Thyroid gland (tissue), 4 donors: ENCODE measurements at places on chromosomes 7 and 10.

GRCh38 chr7:37040330-37040729 lies 316.0 kb upstream of the AOAH start:
- no peaks in the 10 kb centered on the region for H3K4me1 ChIP-seq
- no peaks in the 10 kb centered on the region for H3K27me3 ChIP-seq
- no peak overlapping the region for H3K4me3 ChIP-seq
- no peak for DNase-seq
- H3K36me3 ChIP-seq: no peaks in the 10 kb centered on the region
- no peak overlapping the region for H3K27ac ChIP-seq

- H3K27me3 ChIP-seq: no peaks in the 10 kb centered on the region
- DNase-seq: no peak
- H3K4me1 ChIP-seq: no peaks in the 10 kb centered on the region
- H3K4me3 ChIP-seq: no peak overlapping the region
- no peaks in the 10 kb centered on the region for H3K36me3 ChIP-seq
- no peak overlapping the region for H3K27ac ChIP-seq
Observed at GRCh38 chr7:87100326-87100725, 40.9 kb upstream of the ELAPOR2 start.

GRCh38 chr7:156004265-156005201 lies 192.3 kb upstream of the SHH start:
- no peaks in the 10 kb centered on the region for H3K36me3 ChIP-seq
- H3K4me3 ChIP-seq: no peak overlapping the region
- no peak overlapping the region for H3K27ac ChIP-seq

GRCh38 chr10:113518816-113519591 lies 33.8 kb upstream of the HABP2 start:
- no peak overlapping the region for H3K4me3 ChIP-seq
- H3K27ac ChIP-seq: no peak overlapping the region
- H3K36me3 ChIP-seq: no peaks in the 10 kb centered on the region
- peaks cover 3% of the 10 kb centered on the region for H3K4me1 ChIP-seq
- DNase-seq: no peak

DNA sequence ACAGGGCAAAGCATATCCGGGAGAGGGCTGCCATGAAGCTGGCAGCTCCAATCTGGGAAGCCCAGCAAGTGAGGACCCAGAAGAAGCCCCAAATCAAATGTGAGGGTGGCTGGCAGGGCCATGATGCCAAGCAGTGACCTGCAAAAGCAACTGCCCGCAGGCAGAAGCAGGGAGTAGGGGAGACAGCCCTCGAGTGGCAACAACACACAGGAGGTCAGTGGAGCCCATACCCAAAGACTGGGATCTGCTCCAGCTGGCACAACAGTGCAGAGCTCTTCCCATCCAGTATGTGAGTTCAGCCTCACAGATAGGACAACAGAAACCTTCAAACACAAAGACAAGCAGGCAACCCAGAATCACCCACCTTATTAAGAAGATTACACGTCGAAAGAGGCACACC lies 45.0 kb downstream of the GRID1 start:
- H3K36me3 ChIP-seq: no peaks in the 10 kb centered on the region
- peak overlapping the region; percentile 3 for H3K27ac ChIP-seq
- H3K27me3 ChIP-seq: no peaks in the 10 kb centered on the region
- H3K4me3 ChIP-seq: no peak overlapping the region
- DNase-seq: peak; percentile 81

- H3K27me3 ChIP-seq: no peaks in the 10 kb centered on the region
- no peaks in the 10 kb centered on the region for H3K36me3 ChIP-seq
- H3K4me1 ChIP-seq: no peaks in the 10 kb centered on the region
- H3K27ac ChIP-seq: no peak overlapping the region
- no peak for DNase-seq
- no peak overlapping the region for H3K4me3 ChIP-seq
Observed at GRCh38 chr10:119705434-119705831, 20.4 kb upstream of the INPP5F start.

DNA sequence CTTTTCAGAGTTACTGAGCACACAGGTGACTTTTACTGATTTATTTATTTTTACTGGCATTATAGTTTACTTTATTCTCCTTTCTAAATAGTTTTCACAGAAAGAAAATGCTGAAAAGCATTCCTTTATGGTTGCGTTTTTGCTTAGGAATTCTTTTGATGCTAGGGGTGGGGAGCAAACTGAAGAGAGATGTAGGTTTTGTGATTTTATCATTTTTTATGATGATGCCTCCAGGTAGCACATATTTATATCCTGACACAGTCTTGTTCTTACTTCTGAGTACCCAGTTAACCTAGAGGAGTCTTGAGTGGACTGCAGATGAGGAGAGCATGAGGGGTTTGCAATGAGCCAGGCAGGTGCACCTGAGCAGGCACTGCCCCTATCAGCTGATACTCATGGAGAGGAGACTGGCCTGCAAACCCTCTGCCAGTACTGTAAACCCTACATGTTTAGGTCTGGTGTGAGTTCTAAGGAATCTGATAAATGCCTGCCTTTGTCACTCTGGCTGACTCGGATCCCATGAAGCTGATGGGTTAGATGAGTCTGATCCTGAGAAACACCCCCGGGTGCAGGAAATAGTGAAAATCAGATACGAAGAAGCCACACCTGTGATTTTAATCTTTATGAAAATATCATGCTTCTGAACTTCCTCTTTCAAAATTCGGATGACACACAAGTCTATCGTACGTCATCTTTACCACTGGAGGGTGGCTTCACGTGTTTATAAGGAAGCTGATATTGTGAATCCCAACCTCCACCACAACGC lies 302.9 kb downstream of the WDR37 start:
- no peaks in the 10 kb centered on the region for H3K27me3 ChIP-seq
- H3K4me1 ChIP-seq: no peaks in the 10 kb centered on the region
- DNase-seq: no peak
- H3K36me3 ChIP-seq: no peaks in the 10 kb centered on the region

GRCh38 chr10:117215079-117215478 lies 17.8 kb downstream of the KCNK18 start:
- DNase-seq: no peak
- H3K27me3 ChIP-seq: no peaks in the 10 kb centered on the region
- H3K4me1 ChIP-seq: peaks cover 12% of the 10 kb centered on the region
- no peak overlapping the region for H3K4me3 ChIP-seq
- H3K27ac ChIP-seq: no peak overlapping the region

DNA sequence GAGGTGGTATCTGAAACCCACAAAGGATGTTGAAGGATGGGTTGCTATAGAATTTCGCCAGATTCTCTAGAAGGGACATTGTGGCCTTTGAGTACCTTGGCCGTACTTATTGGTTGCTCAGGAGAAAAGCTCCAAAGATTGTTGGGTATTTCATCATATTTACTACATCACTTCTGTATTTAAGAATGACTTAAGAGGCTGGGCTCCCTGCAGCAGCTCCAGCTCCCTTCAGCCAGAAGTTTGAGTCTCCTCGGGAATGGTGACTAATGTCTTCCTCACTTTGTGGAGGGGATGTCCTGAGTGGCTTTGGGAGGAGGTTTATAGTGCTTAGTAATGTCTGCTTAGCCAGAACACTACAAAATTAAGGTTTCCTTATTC lies 18.1 kb downstream of the MINDY4 start:
- peaks cover 15% of the 10 kb centered on the region for H3K36me3 ChIP-seq
- peak overlapping the region; percentile 28 for H3K27ac ChIP-seq
- H3K27me3 ChIP-seq: no peaks in the 10 kb centered on the region
- H3K4me1 ChIP-seq: peaks cover 25% of the 10 kb centered on the region
- no peak overlapping the region for H3K4me3 ChIP-seq
- DNase-seq: no peak

DNA sequence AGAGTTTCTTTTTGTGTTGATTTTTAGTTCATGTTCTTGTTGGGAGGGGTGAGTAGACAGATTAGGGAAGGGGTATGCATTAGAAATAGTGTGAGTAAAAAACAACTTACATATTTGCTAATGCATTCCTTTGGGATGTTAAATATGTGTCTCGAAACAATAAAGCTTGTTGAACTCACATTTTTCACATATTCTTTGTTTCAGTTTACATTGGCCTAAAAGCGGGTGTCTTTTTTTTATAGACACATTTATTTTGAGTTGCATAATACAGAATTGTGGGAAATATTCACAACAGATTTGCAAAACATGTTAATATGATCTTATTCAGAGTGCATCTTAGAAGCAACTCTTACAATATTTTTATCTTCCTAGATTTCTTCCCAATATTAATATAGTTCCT lies 337.5 kb upstream of the CNTNAP2 start:
- DNase-seq: no peak
- H3K27ac ChIP-seq: no peak overlapping the region
- H3K27me3 ChIP-seq: no peaks in the 10 kb centered on the region
- H3K4me3 ChIP-seq: no peak overlapping the region
- no peaks in the 10 kb centered on the region for H3K36me3 ChIP-seq
- no peaks in the 10 kb centered on the region for H3K4me1 ChIP-seq

DNA sequence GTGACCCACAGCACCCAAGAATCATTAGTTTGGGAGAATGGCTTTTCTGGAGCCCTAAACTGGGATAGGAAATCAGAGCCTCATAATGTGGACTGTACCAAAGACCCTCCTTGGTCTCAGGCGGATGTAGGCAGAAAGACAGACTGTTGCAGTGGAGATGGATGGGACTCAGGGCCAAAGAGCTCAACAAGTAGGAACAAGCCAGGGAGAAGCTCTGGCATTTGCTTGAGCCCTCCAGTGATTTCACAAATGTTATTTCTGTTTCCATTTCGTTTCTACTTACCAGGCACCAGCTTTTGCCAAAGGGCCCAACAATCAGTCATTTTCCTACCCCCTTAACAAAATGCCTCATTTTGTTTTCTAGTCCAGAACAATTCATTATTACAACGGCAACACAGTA lies 762.7 kb downstream of the KCNMA1 start:
- H3K27ac ChIP-seq: no peak overlapping the region
- no peaks in the 10 kb centered on the region for H3K36me3 ChIP-seq

DNA sequence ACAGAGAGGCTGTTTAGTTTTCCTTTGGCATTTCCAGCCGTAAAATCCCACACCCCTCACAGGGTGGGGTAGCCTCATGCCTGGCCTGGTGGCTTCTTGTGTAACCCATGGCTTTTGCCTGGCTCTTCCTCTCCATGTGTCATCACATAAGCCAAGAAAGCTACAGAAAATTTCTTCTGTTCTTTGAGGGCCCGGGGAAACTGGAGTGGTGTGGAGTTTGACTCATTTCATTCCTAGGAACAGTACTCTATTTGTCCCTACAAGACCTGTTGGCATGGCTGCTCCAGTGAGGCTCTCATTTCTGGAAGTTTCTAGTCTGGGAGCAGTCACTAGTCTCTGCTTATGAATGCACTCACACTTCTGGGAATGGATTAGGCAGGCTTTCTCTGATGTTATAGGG lies 523.9 kb downstream of the SUGCT start:
- no peak overlapping the region for H3K4me3 ChIP-seq
- DNase-seq: no peak
- no peaks in the 10 kb centered on the region for H3K36me3 ChIP-seq
- H3K27me3 ChIP-seq: no peaks in the 10 kb centered on the region
- H3K4me1 ChIP-seq: no peaks in the 10 kb centered on the region
- no peak overlapping the region for H3K27ac ChIP-seq

GRCh38 chr7:68691261-68692216 lies 906.7 kb upstream of the AUTS2 start:
- H3K4me3 ChIP-seq: no peak overlapping the region
- no peak for DNase-seq
- H3K27me3 ChIP-seq: no peaks in the 10 kb centered on the region
- H3K27ac ChIP-seq: no peak overlapping the region
- H3K4me1 ChIP-seq: no peaks in the 10 kb centered on the region

- H3K36me3 ChIP-seq: no peaks in the 10 kb centered on the region
- DNase-seq: no peak
- no peaks in the 10 kb centered on the region for H3K4me1 ChIP-seq
- no peak overlapping the region for H3K4me3 ChIP-seq
- no peaks in the 10 kb centered on the region for H3K27me3 ChIP-seq
Observed at GRCh38 chr7:67955061-67955460, 958.4 kb downstream of the TYW1 start.

- no peak overlapping the region for H3K4me3 ChIP-seq
- H3K36me3 ChIP-seq: no peaks in the 10 kb centered on the region
- peak overlapping the region; percentile 70 for H3K27ac ChIP-seq
- peaks cover 19% of the 10 kb centered on the region for H3K4me1 ChIP-seq
- no peaks in the 10 kb centered on the region for H3K27me3 ChIP-seq
- peak; percentile 17 for DNase-seq
Observed at GRCh38 chr7:43072530-43072929, 39.9 kb upstream of the HECW1 start.

DNA sequence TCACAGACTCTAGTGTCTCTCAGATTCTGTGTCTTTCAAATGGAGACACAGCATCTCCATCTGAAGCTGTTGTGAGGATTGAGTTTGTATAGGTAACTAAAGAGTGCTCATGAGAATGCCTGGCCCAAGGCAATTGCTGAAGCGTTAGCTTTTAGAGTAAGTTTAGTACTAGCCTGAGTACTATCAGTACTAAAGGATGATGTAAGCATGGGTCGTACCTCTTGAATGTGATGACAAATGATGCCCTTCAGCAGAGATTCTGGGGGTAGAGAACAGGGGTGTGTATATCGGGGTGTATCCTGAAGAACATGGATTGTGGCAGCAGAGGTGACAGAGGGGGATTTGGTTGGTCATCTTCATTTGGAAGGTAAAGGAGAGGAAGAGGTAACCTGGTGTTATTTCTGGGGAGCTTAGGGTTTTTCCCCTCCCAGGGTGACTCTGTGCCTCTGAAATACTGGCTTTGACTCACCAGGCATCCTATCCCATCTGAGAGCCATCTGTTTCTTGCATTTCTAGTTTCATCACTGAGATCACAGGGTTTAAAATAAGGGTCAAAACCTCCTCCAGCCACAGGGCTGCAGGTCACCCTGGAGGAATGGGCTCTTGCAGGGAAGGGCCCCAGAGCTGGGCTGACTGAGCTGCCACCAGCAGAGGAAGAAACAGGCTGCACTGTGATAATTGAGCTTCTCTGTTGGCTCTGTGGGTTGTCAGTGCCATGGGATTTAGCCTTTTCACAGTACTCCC lies 756.0 kb downstream of the KCNMA1 start:
- no peak overlapping the region for H3K4me3 ChIP-seq
- no peaks in the 10 kb centered on the region for H3K36me3 ChIP-seq
- DNase-seq: no peak
- H3K4me1 ChIP-seq: no peaks in the 10 kb centered on the region

DNA sequence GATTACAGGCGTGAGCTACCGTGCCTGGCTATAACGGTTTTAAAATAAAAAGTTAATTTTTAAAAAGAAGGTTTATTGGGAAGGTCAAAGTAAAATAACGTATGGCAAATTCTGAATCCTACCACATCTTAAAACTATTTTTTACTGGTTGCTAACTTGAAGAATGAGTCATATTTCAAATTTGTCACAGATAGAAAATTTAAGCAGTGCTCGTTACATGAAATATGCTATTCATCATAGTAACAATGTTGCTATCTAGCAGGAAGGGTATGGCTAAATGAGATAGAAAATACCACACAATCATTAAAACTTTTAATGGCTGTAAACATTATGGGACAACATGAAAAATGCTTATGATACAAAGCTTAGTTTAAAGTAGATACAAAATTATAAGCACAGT lies 500.5 kb downstream of the PHTF2 start:
- no peak overlapping the region for H3K4me3 ChIP-seq
- peaks cover 15% of the 10 kb centered on the region for H3K4me1 ChIP-seq
- H3K27me3 ChIP-seq: no peaks in the 10 kb centered on the region
- H3K27ac ChIP-seq: no peak overlapping the region

- H3K4me3 ChIP-seq: no peak overlapping the region
- DNase-seq: no peak
- H3K27me3 ChIP-seq: no peaks in the 10 kb centered on the region
- H3K36me3 ChIP-seq: no peaks in the 10 kb centered on the region
- peaks cover 6% of the 10 kb centered on the region for H3K4me1 ChIP-seq
Observed at GRCh38 chr10:60414111-60414510, 24.4 kb upstream of the ANK3 start.
